ENCODE measurements at places on chromosomes 7 and 10.
A peak's percentile ranks its signal among the peaks of the same experiment; 100 is the strongest.

- DNase-seq, result no peak
These were observed 114.4 kb upstream of the GLI3 start for GRCh38 chr7:42351316-42351935.

DNA sequence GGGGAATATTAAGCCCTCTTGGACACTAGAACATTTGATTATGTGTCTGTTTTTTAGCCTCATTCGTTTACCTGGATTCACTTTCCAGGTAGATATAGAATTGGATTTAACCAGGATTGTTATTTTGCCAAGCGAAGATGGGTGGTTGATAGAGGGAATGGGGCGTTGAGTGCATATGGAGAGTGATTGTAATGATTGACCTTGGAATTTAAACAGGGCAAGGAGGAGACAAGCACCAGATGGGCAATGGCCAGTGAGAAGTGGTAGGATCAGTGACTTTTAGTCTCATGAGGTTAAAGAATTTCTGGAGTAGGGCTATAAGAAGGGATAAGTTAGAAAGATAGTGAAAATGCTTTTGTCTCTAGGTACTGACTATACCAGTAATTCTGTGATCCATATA lies 211.2 kb upstream of the CSTF2T start:
- no peak for DNase-seq

- peak; percentile 12 for DNase-seq
These were observed 36.7 kb upstream of the PRPS1L1 start for GRCh38 chr7:18064242-18064838.

DNA sequence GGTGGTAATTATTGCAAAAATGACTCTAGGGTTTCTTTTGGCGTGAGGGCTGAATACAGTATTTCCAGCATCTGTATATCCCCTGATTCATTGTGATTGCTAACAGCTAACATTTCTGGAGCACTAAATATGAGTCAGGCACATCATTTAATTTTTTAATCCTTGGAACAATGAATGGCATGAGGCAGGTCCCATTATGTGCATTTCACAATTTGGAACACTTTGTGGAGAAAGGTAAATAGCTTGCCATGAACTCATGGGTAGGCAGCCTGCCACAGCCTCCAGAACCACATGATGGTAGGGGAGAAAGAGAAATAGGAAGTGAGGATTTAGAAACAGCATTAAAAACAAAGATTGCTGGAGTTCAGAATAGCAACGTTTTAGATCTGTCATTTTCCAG lies 1.7 kb downstream of the NPTX2 start:
- DNase-seq, result no peak

DNA sequence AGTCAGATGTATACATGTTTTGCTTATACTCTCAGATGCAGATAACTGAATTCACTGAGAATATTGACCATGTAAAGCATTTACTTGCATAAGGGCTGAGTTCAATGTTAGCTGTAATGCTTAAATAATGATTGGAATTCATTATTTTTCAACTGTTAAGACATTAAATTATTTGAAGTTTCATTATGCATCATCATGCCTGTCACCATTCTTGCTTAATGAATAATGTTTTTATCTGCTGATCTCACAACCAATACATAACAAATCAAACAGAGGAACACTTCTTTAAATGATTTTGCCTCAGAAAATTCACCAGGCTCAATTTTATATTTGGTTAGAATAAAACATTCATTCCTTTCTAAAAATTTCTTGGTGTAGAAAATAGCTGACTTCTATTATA lies 233.4 kb downstream of the GPR37 start:
- DNase-seq, result no peak

DNA sequence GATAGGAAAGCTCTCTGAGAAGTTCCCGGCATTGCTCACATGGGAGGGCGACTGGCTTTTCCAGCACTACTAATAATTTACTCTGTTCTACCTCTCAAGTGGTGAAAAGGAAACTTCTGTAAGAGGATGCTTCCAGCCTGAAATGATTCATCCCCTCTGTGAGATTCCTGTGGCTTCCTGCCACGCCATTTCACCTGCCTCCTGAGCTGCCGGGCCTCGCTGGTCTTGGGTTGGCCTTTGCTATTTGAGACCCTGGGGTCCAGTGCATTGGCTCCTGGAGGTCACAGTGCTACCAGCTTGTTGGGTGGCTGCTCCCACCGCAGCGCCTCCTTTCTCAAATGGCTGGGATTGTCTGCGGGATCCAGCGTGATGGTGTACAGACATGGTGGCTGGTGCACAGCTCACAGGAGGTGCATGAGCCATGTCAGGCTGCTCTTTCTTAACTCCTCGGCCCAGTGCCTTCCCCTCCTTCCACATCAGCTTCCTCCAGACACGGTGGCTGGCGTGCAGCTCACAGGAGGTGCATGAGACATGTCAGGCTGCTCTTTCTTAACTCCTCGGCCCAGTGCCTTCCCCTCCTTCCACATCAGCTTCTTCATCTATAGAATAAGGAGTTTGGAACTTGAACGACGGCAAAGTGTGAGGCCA lies 42.9 kb upstream of the PCBD1 start:
- DNase-seq, result no peak

DNA sequence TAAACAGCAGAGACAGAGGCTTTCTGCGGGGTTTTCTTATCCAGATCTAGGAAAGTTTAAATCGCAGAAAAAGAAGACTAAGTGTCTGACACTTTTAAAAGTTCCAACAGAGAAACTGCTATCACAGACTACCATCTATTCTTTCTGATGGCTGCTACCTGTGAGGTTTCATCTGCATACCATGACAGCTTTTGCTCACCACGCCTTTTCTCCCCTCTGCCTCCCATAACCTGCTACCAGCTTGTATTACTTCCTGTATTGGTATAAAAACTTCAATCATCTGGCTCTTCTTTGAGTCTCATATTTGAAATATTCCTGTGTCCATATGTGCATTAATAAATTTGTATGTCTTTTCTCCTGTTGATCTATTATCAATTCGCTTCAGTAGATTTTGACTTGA lies 34.1 kb upstream of the RTKN2 start:
- DNase-seq, result no peak

Measured in CD4-positive, alpha-beta T cell treated with Interleukin-1 beta for 1 hour (primary cell).